ENCODE measurements at places on chromosomes 13 and 19. TPM values are rescaled to one million over a fixed set of nuclear protein-coding genes. Genes with fewer than 3 reads are reported as not detected.

- DNase-seq, result no peak
Measured at GRCh38 chr19:41888926-41889325, 5.9 kb downstream of the ARHGEF1 start.

- DNase-seq, result no peak
Measured at GRCh38 chr13:43401361-43401760, 378.0 kb downstream of the DNAJC15 start.

DNA sequence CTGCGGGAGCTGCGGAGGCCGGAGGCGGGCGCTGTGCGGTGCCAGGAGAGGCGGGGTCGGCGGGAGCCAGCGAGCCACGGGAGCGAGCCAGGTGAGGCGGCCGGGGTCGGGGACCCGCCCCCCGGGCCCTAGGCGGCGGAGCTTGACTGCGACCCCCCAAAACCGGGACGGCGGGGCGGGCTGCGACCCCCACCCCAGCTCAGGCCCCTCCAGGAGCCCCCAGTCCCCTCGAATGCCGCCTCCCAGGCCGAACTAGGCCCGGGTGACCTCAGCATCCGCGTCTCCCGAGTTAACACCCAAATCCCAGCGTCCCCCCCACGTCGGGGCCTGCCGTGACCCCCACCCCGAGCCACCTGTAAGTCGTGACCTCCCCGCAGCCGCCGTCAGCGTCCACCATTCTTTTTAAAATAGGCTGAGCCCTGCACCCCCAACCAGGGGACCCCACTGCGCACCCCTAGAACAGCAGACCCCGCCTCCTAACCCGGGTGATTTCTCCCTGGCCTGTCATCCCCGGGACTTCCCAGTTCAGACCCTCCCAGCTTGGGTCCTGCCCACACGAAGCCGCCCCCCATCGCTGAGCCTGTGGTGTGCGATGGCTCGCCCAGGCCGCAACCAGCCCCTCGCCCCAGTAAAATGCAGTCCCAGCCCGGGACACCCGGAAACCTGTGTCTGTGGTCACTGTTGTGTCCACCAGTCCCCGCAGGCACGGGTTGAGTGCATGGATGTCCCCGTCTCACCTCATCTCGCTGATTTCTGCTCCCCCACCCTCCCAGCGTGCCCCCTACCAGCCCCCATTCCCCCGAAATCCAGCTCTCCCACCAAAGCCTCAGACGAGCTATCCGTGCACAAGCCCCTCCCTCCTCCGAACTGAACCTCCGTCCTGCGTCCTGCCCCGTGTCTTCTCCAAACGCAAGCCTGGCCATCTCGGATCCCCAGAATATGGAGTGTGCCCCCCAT, 551 bp downstream of the FZR1 start:
- DNase-seq, result no peak

DNA sequence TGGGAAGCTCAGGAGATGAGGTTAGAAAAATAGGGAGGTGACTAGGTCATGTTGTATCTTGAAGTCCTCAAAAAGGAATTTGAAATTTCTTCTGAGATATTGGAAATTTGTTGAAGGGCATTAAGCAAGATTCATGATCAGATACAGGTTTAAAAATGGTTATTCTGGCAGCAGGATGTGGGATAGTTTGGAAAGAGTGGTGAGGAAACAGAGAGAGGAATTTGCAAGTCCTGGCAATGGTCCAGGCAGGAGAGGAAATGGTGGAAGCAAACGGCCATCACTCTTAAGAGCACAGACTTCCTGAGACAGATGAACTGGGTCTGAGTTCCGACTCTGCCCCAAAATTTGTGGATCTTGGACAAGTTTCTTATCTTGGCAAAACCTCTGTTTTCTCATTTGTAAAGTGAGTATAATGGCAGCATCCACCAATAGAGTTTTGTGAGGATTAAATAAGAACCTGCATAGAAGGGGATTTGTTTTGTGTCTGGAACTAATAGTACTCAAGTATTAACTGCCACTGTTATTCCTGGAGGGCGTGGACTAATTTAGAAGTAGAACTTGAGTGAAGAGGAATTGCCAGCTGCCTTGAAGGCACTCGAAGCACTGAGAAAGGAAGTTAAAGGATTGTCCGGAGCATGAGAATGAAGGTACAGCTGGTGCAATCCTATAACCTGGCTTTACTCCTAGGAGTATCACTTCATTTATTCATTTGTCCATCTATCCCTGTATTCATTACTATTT, 99.6 kb downstream of the CCNA1 start:
- DNase-seq, result no peak

GRCh38 chr13:113545931-113546516, 38.5 kb upstream of the TFDP1 start:
- DNase-seq, result no peak

DNA sequence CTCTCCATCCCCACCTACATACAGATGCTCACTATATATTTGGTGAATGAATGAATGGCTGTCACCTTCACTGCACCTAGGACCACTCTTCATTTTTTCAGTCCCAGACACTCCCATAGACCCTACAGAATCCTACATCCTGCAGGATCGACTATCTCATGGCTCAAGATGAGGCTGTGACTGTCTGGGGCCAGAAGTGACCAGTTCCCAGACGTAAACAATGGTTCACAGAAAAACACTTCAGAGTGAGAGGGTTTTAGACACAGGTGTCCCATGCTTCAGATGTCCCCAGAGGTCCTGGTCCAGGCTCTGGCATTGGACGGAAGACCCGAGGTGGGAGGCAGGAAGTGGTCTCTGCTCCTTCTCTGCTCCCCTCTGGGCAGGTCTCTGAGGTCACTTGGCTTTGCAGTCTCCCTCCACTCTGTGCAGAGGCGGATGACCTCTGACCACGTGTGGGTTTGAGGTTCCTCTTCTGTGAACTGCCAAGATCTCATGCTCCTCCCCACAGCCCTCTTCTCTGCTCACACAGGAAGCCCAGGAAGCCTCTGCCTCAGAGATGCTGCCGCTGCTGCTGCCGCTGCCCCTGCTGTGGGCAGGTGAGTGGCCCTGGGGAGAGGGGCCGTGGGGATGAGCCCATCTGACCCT, 24.9 kb downstream of the SIGLEC7 start:
- DNase-seq, result no peak

DNA sequence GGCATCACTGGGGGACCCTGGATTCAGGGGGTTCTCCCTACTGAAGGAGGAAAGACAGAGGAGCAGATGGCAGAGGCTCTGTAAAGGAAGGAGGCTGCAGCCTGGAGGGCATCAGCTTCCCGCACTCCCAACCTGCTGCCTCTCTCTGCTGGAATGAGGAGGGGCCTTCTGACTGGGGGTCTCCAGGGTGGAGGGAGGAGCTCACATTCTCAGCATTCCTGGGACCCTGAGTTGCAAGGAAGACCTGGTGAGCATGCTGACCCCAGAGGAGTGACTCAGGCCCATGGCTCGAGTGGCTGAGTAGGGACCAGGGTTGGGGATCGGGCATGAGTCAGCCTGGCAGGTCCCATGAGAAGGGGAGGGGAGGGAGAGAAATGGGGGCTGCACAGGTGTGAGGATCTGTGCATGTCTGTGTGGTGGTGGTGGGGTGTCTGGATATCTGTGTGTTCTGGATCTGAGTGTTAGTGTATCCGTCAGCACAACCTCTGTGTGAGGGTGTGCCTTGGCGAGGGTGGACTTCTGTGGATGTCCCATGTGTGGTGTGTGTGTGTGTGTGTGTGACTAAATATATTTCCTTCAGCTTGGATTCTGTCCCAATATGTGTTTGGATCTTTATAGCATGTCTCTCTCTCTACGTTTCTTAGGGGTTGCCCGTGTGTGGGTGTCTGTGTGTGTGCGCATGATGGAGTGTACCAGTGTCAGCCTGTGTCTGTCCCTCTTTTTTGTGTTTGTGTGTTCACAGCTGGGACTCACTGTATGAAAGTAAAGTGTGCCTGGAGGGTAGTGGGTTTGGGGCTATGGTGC, 4.6 kb downstream of the AXL start:
- no peak for DNase-seq

The C13orf46 gene
- 0.85 TPM for total RNA-seq

The MIDN gene
- total RNA-seq, result 12.2 TPM

The LRRC63 gene
- total RNA-seq, result 1.2 TPM

The CARS2 gene
- total RNA-seq, result 53.9 TPM

The ETV2 gene
- total RNA-seq, result 0.32 TPM

Data from urinary bladder (tissue), 4 donors.